ENCODE measurements at places on chromosomes 1 and 21. TPM values are rescaled to one million over a fixed set of nuclear protein-coding genes. Genes with fewer than 3 reads are reported as not detected.

- H3K4me1 ChIP-seq: no peaks in the 10 kb centered on the region
- H3K4me3 ChIP-seq: no peak overlapping the region
- no peaks in the 10 kb centered on the region for H3K27me3 ChIP-seq
- DNase-seq: no peak
Observed at GRCh38 chr1:214067397-214067796, 79.6 kb downstream of the PROX1 start.

The EXOSC10 gene
- 84.3 TPM for total RNA-seq

The AMY1C gene
- not detected for total RNA-seq

GRCh38 chr1:245215071-245215470 lies 60.3 kb downstream of the KIF26B start:
- H3K36me3 ChIP-seq: no peaks in the 10 kb centered on the region
- no peak for DNase-seq
- H3K27ac ChIP-seq: no peak overlapping the region
- no peaks in the 10 kb centered on the region for H3K27me3 ChIP-seq

The DMRTA2 gene
- not detected for total RNA-seq

The RNF115 gene
- 17.5 TPM for total RNA-seq

- peaks cover 11% of the 10 kb centered on the region for H3K4me1 ChIP-seq
- no peak for DNase-seq
- H3K36me3 ChIP-seq: no peaks in the 10 kb centered on the region
Observed at GRCh38 chr21:45098867-45099266, 24.5 kb downstream of the ADARB1 start.

All from T-cell (primary cell).